ENCODE measurements at places on chromosomes 3 and 15. TPM values are rescaled to one million over a fixed set of nuclear protein-coding genes. Genes with fewer than 3 reads are reported as not detected.

DCBLD2 gene
- 57.3 TPM for total RNA-seq

SH2D7 gene
- total RNA-seq, result not detected

DUOXA2 gene
- 0.18 TPM for total RNA-seq

GOLGA8T gene
- not detected for total RNA-seq

- H3K27ac ChIP-seq, result no peak overlapping the region
- no peak for DNase-seq
- H3K27me3 ChIP-seq, result no peaks in the 10 kb centered on the region
- no peak overlapping the region for H3K4me3 ChIP-seq
Measured at GRCh38 chr3:194718079-194718478, 32.4 kb downstream of the FAM43A start.

- H3K4me3 ChIP-seq, result no peak overlapping the region
- no peak overlapping the region for H3K27ac ChIP-seq
- DNase-seq, result no peak
- no peaks in the 10 kb centered on the region for H3K36me3 ChIP-seq
- no peaks in the 10 kb centered on the region for H3K27me3 ChIP-seq
Measured at GRCh38 chr3:138724443-138724842, 110.3 kb downstream of the PIK3CB start.

DNA sequence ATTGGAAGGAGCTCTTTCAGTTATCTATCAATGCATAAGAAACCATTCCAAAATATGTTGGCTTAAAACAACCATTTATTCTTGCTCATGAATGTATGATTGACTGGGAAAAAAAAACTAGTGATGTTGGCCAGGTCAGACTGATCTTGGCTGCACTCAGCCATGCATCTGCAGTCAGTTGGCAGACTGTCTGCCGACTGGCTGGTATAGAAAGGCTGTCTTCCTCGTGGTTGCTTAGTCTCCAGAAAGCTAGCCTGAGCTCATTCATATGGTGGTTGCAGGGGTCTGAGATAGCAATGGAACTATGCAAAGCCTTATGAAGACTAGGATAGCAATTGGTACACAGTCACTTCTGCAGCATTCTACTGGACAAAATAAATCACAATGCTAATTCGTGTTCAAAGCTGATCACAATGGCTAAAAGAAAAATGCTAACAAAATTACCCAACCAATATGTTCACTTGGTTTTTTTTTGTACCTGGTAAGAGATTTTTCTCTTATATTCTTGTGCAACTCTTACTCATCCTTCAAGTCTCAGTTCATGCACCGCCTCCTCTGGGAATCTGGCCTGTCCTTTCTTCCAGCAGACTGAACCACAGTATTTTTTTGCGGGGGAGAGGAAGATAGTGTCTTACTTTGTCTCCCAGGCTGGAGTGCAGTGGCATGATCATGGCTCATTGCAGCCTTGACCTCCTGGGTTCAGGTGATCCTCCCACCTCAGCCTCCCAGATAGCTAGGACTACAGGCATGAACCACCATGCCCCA lies 126.8 kb downstream of the KCNAB1 start:
- DNase-seq, result no peak
- H3K27ac ChIP-seq, result no peak overlapping the region

DNA sequence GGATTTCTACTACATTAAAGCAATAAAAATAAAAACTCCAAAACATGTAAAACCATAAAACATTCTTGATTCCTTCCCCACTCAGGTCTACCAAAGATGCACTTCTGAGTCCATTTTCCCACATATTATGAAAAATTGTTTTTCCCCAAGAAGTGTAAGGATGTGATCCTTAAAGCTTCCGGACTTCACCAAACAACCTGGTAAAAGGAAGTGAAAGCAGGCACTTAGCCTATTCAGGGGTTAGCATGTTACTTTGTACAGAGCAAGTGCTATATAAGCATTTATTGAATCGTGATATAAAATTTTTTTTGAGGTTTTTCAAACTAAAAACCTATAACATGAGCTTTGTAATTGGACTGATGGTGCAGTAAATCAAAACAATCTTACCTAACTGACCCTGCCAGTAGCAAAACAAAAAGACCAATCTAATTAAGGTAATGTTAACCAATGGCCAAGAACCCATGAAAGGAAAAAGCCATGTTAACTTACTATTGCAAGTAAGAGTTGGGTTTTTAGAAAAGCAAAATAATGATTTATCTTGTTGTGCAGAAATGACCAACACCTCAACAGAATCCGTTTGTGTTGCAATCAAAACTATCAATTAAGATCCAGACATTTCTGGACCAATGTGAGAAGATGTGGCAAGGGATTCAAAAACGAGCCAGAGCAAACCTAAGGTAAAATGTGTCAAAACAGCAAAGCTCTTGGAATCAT lies 1.8 kb downstream of the SETD2 start:
- peak overlapping the region; percentile 98 for H3K4me3 ChIP-seq
- no peak overlapping the region for H3K27ac ChIP-seq
- DNase-seq, result no peak
- H3K27me3 ChIP-seq, result no peaks in the 10 kb centered on the region
- H3K36me3 ChIP-seq, result no peaks in the 10 kb centered on the region

DNA sequence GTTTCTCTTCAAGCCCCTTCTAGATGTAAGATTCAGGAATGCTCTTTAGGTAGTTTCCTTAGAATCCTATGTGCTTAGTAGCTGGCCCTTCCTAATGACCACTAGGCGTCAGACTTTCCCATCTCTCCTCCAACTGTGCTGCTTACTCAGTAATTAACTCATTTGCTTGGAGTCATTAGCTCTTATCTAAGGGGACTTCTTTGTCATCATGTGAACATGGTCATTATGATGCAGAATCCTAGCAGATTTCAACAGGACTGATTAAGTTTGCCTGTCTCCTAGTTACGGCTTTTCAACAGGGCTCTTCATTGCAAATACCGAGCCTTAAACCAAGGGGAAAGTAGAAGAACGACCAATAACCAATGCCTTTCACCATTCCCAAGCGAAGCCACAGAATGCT lies 46.4 kb downstream of the GJD2 start:
- H3K27ac ChIP-seq, result no peak overlapping the region
- H3K36me3 ChIP-seq, result no peaks in the 10 kb centered on the region
- H3K4me3 ChIP-seq, result no peak overlapping the region
- no peak for DNase-seq
- H3K27me3 ChIP-seq, result no peaks in the 10 kb centered on the region
- no peaks in the 10 kb centered on the region for H3K4me1 ChIP-seq
